Activated CD4-positive, alpha-beta memory T cell treated with anti-CD3 and anti-CD28 coated beads, Interleukin-2, amount 10 ng/mL, durations not matched to agents 7 days and 5 days (primary cell): ENCODE measurements at places on chromosomes 11 and 22.

DNA sequence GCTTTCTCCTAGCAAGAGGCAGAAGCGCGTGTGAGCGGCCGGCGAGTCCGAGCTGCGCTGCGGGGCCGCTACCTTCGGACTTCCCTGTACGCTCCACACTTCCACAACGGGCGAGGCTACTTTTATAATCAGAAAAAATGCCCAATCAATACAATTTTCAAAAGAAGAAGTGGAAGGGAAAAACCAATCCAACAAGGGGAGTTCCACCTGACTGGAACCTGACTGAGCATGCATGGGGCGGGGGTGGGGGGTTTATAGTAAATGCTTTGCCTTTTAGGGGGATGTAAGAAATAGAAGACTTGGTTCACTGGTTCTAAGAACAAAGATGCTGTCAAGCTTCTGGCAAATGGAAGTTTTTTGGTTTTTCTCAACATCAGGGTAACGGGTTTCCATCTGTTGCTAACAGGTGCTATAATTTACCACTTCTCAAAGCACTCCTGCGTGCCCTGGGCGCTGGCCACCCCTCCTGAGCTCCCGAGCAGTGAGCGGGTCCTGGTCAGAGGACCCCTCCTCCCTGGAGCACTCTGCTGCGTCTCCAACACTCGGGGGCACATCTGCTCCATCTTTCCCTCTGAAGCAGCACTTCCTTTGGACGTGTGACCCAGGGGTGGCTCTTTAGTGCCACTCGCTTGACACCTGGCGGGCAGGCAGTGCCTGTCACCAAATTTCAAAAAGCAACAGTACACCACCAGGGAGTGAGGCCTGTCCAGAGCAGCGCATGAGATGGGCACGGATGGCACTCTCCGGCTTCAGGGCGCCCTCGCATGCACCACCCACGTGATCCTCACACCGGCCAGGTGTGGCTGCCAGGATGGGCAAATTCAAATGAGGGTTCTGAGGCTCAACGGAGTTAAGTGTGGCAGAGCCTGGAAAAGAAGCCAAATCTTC lies 21.6 kb upstream of the BID start:
- H3K4me1 ChIP-seq, result peaks cover 3% of the 10 kb centered on the region
- H3K4me3 ChIP-seq, result no peak overlapping the region
- H3K27me3 ChIP-seq, result no peaks in the 10 kb centered on the region
- no peak overlapping the region for H3K27ac ChIP-seq

GRCh38 chr22:45562537-45563361 lies 60.1 kb downstream of the FBLN1 start:
- H3K36me3 ChIP-seq, result no peaks in the 10 kb centered on the region
- no peak overlapping the region for H3K4me3 ChIP-seq
- peaks cover 17% of the 10 kb centered on the region for H3K27me3 ChIP-seq
- no peak overlapping the region for H3K27ac ChIP-seq
- no peaks in the 10 kb centered on the region for H3K4me1 ChIP-seq
- no peak for DNase-seq

GRCh38 chr11:41177791-41178190 lies 281.7 kb downstream of the LRRC4C start:
- no peaks in the 10 kb centered on the region for H3K36me3 ChIP-seq
- H3K27me3 ChIP-seq, result no peaks in the 10 kb centered on the region
- H3K27ac ChIP-seq, result no peak overlapping the region
- no peak for DNase-seq
- no peaks in the 10 kb centered on the region for H3K4me1 ChIP-seq
- no peak overlapping the region for H3K4me3 ChIP-seq

DNA sequence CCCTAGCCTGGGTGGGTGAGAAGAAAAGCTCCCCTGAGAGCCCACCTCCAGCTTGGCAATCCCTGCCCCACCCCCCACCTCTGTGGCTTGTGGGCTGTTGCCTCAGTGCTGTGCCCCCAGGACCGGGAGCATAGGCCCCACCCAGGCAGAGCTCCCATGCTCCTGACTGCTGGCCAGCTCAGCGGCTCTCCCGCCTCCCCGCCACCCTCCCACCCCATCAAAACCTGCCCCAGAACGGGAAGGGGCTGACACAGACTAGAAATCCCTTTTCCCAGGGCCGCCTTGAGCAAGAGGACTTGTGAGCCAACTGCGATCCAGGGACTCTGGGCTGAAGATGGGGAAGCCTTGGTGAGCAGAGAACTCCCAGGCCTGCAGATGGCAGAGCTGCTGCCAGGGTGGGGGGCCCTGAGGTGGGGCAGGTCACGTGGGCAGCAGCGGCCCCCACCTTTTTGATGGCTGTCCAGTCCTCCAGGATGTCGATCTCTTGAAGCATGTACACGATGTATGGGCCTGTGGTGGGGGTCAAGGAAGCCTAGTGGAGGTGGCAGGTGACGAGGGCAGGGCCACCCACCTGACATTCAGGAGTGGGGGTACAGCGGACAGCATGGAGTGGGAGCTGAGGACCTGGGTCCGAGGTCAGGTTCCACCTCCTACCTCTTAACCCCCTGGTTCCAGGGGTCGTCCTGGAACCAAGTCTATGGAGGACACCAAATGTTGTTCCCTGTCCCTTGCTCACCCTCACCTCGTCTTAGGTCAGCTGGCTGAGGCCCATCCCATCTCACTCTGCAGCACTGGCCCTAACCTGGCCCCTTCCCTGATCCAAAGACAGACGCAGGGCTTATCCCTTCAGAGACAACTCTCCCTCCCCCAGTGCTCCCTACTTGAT lies 2.3 kb upstream of the RIN1 start:
- H3K36me3 ChIP-seq, result peaks cover 40% of the 10 kb centered on the region
- H3K27ac ChIP-seq, result no peak overlapping the region
- DNase-seq, result no peak
- peaks cover 4% of the 10 kb centered on the region for H3K27me3 ChIP-seq

GRCh38 chr11:71238285-71238875 lies 14.0 kb downstream of the SHANK2 start:
- no peak for DNase-seq
- H3K27ac ChIP-seq, result no peak overlapping the region
- H3K27me3 ChIP-seq, result peaks cover 3% of the 10 kb centered on the region

GRCh38 chr11:44190883-44191230 lies 95.4 kb downstream of the EXT2 start:
- H3K27ac ChIP-seq, result no peak overlapping the region
- peaks cover 33% of the 10 kb centered on the region for H3K4me1 ChIP-seq
- H3K4me3 ChIP-seq, result no peak overlapping the region
- no peak for DNase-seq
- H3K27me3 ChIP-seq, result no peaks in the 10 kb centered on the region
- peaks cover 45% of the 10 kb centered on the region for H3K36me3 ChIP-seq

GRCh38 chr22:20825624-20826023 lies 33.0 kb downstream of the PI4KA start:
- H3K27ac ChIP-seq, result no peak overlapping the region
- H3K36me3 ChIP-seq, result peaks cover 45% of the 10 kb centered on the region
- DNase-seq, result no peak
- H3K27me3 ChIP-seq, result no peaks in the 10 kb centered on the region
- H3K4me3 ChIP-seq, result no peak overlapping the region
- H3K4me1 ChIP-seq, result no peaks in the 10 kb centered on the region
